ENCODE measurements at places on chromosomes 16 and 17. TPM values are rescaled to one million over a fixed set of nuclear protein-coding genes. Genes with fewer than 3 reads are reported as not detected.

- DNase-seq: no peak
Measured at GRCh38 chr16:75745823-75746222, 19.5 kb upstream of the CPHXL start.

- DNase-seq: no peak
Measured at GRCh38 chr17:20184977-20185619, 175.9 kb downstream of the SPECC1 start.

- no peak for DNase-seq
Measured at GRCh38 chr17:76981545-76982295, 113.5 kb downstream of the MGAT5B start.

DNA sequence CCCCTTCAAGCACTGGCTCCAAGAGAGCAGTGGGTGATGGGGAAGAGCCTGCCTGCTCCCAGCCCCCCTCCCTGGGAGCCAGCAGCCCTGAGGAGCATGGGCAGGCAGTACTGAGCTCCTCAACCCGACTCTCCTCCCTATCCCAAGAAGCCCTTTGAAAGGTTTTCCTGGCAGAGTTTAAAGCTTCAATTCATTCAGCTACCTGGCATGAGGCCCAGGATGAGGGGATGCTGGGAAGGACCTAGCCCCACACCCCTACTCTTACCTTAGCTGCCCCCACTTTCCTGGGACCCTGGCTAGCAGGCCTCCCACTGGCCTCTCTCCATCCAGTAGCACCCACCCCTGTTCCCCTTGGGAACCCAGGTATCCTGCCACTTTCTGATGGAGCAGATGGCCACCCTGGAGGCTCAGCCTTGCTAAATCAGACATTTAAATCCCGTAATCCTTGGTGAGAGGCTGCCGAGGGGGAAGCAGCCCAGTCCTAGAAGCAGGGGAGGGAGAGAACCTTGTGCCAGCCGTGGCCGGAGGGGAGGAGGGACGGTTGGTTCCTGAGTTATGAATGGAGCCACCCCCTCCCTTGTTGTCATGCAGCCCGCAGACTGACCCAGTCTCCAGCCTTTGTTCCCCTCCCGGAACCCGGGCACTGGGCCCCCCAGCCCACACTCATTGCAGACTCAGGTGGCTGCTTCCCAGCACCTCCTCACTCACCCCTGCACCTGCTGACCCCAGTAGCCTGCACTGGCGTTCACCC, 17.1 kb downstream of the ATP1B2 start:
- DNase-seq: no peak

HBA1 gene
- polyA plus RNA-seq: 776 TPM

- no peak for DNase-seq
Measured at GRCh38 chr16:21339941-21340340, 61.9 kb upstream of the CRYM start.

- DNase-seq: no peak
Measured at GRCh38 chr17:1713878-1714426, 3.8 kb upstream of the TLCD2 start.

- no peak for DNase-seq
Measured at GRCh38 chr17:61966191-61966590, 38.4 kb upstream of the INTS2 start.

GRCh38 chr17:76407509-76407908, 23.1 kb downstream of the SPHK1 start:
- DNase-seq: no peak

GNG13 gene
- polyA plus RNA-seq: 0.17 TPM

P2RX1 gene
- polyA plus RNA-seq: 1.9 TPM

RNF43 gene
- 13.1 TPM for polyA plus RNA-seq

- no peak for DNase-seq
Measured at GRCh38 chr16:71919035-71919434, 23.7 kb downstream of the IST1 start.

- DNase-seq: no peak
Measured at GRCh38 chr16:85755929-85756768, 5.3 kb upstream of the C16orf74 start.

- DNase-seq: no peak
Measured at GRCh38 chr17:9564104-9564503, 11.5 kb downstream of the STX8 start.

- DNase-seq: no peak
Measured at GRCh38 chr17:76671912-76672262, 28.3 kb upstream of the ST6GALNAC1 start.

DNA sequence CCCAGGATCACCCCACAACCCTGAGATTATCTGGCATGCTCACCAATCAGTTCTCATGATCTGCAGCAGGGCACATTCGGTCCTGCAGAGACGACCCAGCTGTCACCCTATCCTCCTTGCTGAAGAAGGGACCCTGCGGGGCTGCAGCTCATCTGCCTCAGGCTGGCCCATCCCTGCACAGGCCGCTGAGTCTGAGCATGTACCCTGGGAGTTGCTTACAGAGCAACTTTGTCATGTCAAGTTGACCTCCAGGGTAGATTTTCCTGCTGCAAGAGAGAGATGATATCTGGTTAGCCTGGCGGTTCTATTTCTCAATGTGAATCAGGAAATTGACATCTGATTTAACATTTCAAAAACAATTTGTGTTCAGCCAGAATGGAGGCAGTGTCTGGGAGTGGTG, 36.0 kb upstream of the ADCY9 start:
- DNase-seq: no peak

DNAH9 gene
- 4.3 TPM for polyA plus RNA-seq

VASN gene
- 76.0 TPM for polyA plus RNA-seq

DNA sequence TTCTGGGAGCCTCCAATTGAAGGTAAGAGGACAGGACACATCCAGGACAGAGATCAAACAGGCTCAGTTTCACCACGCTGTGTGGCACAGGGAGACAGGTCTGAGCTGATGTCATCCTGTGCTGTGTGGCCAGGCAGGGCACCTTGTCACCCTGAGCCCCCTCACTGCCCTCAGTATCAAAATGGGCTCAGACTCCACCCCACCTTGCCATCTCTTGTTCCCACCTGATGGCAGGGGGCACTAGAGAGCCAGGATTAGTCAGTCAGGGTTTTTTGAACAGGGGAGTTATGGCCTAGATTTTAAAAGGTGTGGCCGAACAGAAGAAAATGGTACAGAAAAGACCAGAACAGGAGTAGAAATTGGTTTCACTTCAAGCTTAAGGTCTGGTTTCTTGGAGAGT, 2.6 kb downstream of the KAT2A start:
- DNase-seq: no peak

DNAAF8 gene
- 2.6 TPM for polyA plus RNA-seq

DNA sequence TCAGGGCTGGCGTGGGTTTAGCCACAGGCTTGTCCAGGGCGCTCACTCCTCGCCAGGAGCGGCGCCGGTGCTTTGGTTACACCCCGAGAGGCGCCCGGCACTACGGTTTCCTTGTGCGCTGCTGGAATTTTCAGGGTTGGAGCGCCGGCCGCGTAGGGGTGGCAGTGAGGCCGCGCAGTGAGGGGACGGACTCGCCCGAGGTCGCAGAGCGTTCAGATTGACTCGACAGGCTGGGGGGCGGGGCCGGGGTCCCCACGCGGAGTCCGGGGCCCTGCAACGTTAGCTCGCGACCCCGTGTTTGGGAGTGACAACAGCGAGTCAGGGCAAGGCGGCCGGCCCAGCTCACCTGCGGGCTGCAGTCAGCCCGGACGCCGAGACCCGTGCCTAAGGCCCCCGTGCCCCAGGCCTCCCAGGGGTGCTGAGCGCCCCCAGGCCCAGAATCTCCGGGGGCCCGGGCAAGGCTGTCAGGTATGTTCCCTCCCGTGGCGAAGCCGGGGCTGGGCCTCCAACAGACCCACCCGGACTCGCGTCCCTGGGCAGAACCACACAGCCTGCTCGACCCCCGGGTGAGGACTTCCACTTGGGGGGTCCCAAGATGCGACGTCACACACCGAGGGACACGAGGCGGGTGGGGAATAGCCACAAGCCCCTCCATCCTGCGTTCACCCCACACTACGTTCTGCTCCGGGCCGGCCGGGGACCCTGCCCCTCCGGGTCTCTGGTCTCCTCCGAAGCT, 1.3 kb upstream of the ACTG1 start:
- DNase-seq: no peak

GRCh38 chr16:86466696-86467406, 43.5 kb upstream of the FOXF1 start:
- no peak for DNase-seq

All from left renal cortex interstitium (tissue), 4 donors.